ENCODE measurements at places on chromosomes 16 and 17.
A peak's percentile ranks its signal among the peaks of the same experiment; 100 is the strongest.

- DNase-seq: no peak
Observed at GRCh38 chr16:48323783-48324775, 61.1 kb downstream of the SIAH1 start.

DNA sequence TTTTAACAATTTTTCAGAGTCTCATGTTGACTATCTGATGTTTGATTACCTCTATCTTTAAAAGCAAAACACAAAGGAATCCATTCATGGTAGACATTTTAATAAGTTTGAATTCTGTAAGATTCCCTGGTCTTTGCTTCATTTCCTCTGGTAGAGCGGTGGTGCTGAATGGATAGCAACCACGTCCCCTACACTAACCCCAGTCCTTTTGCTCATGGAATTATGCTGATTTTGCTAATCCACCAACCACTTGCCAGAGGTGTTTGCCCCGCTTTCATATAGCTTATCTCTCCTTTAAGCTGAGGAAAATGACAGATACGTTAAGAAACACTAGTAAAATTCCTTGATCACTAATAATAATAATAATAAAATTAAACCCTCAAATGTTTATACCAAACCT lies 9.5 kb downstream of the KCNJ16 start:
- no peak for DNase-seq

DNA sequence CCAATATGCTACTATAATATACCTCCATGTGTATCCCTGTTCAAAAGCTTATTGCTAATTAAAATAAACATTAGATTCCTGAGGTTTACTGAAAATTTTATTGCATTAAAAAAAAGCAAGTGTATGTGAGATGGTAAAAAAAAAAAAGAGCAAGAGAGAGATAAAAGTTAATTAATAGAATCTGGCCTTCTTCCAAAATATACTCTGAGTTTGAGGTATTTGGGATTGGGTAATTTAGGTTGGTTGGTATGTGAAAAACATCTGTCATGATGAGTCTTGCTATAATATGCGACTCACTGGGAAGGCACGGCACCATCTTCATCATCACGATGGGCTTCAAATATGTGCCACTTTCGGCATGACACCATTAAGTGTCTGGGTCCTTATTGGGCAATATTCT lies 711.1 kb upstream of the SOX9 start:
- no peak for DNase-seq

DNA sequence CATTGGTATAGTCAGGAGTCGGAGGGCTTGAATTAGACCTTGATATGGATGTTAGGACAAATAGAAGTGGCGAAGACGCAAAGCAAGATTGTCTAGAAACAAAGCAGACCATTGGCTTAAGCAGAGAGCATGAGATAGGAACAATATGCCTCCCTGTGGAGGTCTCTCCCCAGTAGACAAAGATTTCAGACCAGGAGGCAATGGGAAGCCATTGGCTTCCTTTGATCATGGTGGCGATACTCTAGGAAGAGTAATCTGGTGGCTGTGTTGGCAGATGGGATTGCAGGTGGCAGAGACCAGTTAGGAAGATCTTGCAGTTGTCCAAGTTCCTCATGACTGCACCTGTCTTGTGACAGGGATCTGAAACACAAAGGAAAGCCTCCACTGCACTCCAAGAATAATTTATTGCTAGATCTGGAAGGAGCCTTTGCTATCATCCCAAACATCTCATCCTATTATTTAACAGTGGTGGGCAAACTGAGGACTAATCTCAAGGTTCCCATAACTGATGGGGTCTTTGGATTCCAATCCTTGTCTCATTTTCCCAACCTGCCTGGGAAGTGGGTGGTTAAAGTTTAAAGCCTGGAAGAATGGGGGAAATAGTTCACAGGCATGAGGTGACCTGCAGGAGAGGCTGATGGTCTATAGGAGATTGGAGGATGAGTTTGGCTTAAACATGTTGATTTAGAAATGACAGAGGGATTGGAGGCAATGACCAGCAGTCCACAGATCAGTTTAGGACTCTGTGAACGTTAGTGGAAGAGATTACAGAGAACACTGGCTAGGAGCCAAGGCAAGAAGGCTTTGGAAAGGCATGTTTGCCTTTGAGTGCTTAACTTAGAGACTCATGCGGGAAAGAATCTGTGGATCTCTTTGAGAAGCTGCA lies 37.0 kb downstream of the HLF start:
- no peak for DNase-seq

DNA sequence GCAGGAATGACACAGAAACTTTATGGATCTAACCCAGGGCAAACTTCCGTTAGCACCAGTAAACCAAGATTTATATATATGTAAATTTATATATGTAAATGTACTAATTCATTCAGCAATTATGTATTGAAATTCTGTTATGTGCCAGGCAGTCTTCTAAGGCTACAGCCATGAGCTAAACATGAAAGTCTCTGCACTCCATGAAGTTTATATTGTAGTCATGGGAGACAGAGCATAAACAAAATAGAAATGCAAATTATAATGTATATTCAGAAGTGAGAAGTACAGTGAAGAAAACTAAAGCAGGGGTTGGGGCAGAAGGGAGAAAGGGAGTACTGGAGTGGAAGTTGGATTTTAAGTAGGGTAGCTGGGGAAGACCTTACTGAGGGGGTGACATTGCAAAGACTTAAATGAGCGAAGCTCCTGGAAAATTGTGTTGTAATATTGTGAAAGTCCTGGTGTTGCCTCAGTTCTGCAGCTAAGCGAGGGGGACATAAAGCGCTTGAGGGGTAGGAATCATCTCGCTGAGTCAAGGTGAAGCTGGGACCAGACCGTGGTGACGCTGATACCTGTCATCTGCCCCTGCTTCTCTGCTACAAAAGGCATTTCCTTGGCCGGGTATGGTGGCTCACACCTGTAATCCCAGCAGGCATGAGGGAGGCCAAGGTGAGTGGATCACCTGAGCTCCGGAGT lies 64.8 kb downstream of the YPEL2 start:
- no peak for DNase-seq

DNA sequence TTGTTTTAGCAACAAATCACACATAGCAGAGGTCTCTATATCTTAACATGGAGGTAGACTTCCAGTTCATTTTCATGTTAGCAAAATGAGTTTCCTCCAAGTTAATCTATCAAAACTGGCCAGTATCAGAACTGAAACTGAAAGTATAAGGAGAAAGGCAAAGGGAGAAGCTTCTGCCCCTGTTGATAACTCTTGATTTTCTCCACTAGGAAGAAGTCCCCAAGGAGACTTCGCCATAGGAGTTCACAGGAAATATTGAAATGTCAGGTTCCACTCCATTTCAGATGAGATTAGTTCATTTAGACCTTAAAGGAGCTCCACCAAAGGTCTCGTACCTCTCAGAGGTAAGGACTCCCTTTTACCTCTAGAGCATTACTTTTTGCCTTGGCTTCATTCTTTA lies 1.2 kb upstream of the OGFOD3 start:
- DNase-seq: no peak

GRCh38 chr17:77708049-77708448 lies 250.5 kb upstream of the TNRC6C start:
- no peak for DNase-seq

DNA sequence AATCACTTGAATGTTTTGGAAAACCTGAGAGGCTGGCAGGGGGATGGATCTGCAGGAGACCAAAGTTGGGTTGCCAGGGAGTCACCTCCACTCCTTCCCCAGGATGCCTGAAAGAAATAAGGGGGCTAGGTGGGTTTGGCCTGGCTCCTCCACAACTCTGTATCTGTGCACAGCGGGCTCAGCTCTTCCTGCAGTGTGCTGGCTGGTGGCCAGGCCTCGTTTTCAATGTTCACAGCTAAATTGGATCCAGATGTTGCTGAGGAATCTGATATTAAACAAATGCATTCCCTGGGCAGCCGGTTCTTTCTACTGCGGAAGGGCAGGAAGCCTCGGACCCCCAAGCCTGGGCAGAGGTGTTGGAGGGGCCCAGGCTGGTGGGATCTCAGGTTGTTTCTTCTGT lies 106.2 kb downstream of the N4BP1 start:
- no peak for DNase-seq

GRCh38 chr16:73151225-73151624 lies 103.3 kb upstream of the ZFHX3 start:
- DNase-seq: no peak

DNA sequence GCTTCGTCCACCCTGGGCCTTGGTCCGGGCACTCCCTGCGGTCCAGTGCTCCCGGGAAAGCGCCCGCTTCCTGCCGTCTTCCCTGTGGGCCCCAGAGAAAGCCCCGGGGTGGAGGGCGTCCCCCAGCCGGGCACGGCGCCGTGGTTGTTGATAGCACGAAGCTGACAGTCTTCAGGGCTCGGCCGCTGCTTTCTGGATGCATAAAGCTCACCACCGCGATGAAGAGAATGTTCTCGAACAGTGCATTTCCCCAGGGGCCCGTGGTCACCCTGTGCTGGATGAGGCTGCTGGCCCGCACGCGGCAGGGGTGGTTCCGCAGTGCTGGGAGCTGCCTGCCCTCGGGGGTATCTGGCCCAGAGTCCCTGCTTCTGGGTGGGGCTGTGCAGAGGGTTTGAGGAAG lies 53.2 kb downstream of the BAHCC1 start:
- DNase-seq: no peak

DNA sequence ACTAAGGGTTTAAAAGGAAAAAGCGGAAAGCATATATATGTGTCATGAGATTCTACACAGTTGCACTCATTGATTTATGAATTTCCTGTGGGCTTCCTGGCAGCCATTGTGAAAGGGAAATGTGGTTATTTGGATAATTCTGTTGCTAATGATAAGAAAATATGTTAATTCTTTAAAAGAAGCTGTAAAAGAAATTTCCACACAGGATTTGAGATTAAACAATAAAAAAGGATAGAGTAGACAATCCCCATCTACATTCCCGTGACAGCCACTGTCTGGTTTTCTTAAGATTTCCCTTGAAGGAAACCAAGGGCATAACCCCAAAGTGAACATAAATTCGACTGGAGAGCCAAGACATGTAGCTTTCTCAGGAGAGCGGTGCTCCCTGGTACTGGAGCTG lies 397.5 kb downstream of the CPPED1 start:
- DNase-seq: peak; percentile 52

DNA sequence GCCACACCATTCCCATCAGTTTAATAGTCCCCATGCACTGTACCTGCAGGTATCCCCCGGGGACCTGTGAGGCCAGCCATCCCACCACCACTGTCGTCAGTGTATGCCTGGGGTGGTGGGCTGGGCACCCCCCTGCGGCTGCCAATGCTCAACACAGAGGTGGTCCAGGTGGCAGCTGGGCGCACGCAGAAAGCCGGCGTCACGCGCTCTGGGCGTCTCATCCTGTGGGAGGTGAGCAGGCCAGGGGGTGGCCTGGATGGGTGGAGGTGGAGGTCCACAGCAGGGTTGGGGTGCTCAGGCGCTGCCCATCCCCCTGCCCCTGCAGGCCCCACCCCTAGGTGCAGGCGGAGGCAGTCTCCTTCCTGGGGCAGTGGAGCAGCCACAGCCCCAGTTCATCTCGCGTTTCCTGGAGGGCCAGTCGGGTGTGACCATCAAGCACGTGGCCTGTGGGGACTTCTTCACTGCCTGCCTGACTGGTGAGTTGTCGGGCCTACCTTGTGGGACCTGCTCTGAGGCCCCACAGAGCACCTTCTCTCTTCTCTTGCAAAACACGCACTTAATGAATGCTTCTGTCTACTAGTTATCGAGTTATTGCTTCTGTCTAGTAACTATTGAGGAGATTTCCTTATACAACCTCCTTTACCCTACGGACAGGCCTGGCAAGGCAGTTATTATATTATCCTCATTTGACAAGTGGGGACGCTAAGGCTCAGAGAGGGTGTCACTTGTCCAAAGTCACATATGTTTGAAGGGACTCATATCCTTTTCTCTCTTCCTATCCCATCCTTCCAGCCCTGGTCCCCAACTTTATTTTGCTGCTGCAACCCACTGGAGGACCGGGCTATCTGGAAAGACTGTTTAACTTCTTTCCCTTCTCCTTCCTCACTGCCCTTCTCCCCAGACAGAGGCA lies 5.8 kb upstream of the TRAF4 start:
- no peak for DNase-seq

DNA sequence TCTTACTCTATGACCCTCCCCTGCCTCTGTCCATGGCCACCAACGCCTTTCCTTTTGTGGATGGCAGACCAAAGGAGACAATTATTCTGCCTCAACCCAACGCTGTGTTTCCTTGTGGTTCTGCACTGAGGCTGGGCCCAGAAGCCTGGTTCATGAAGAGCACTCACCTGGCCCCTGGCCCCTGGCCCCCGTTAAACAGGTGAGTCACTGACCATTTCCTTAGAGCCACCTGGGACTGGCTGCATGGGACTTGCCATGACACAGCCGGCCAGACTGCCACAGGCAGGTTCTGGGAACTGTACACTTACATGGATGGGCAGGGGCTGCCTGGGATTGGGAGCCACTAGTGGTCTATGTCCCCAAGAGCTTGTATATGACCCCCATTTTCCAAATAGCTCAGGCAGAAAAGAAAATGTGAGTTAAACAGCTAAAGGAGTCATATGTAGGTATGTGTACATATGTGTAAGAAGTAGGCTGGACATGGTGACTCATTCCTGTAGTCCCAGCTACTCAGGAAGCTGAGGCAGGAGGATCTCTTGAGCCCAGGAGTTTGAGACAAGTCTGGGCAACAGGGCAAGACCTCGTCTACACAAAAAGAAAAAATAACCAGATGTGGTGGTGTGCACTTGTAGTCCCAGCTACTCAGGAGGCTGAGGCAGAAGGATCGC lies 181.9 kb upstream of the CACNG5 start:
- no peak for DNase-seq

DNA sequence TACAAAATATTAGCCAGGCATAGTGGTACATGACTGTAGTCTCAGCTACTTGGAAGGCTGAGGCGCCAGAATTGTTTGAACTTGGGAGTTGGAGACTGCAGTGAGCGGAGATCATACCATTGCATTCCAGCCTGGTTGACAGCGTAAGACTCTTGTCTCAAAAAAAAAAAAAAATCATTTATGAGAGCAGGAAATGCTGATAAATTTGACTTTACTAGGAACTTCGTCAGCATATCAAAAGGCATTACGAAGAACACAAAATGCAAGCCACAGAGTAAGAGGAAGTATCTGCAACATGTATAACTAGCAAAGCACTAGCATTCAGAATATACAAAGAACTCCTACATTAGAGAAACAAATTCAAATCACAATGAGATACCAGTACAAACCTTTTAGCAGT lies 279.3 kb downstream of the ZFHX3 start:
- no peak for DNase-seq

GRCh38 chr16:85514598-85515318 lies 98.4 kb upstream of the GSE1 start:
- DNase-seq: no peak

DNA sequence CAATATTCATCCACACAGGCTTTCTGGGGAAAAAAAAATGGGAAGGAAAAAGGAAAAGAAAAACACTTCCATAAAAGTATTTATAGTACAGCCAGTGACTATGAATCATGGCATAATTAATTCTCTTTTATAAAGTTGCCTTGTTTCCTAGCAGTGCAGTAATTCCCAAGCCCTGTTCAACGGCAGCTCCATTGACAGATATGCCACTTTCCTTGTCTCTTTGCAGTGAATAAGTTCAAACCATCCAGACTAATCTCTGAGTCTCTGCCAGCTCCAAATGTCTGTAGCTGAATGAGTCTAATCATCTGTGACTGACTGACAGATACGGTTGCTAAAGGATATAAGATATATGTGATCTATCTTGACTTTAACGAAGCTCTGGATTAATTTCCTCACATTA lies 52.9 kb upstream of the KCNJ16 start:
- DNase-seq: no peak
